ENCODE measurements at places on chromosomes 6 and 20. TPM values are rescaled to one million over a fixed set of nuclear protein-coding genes. Genes with fewer than 3 reads are reported as not detected.

PRDM13 gene
- not detected for total RNA-seq

RAB44 gene
- total RNA-seq, result 0.13 TPM

CST2 gene
- total RNA-seq, result not detected

GABBR1 gene
- 19.1 TPM for total RNA-seq

MEI4 gene
- total RNA-seq, result under 0.01 TPM

TPBG gene
- total RNA-seq, result 34.9 TPM

SNRNP48 gene
- 19.2 TPM for total RNA-seq

NMBR gene
- total RNA-seq, result not detected

RAD21L1 gene
- not detected for total RNA-seq

Data from articular chondrocyte of knee joint (primary cell).